ENCODE measurements at places on chromosomes 3 and 15. TPM values are rescaled to one million over a fixed set of nuclear protein-coding genes. Genes with fewer than 3 reads are reported as not detected.

Gene SLC27A2
- 5.6 TPM for total RNA-seq

Gene IL20RB
- total RNA-seq, result 2.3 TPM

Gene FOXB1
- total RNA-seq, result 10.8 TPM

Gene FAIM
- total RNA-seq, result 5.4 TPM

Gene RYR3
- total RNA-seq, result 1.4 TPM

Gene SLC38A3
- 0.90 TPM for total RNA-seq

Gene FBXL2
- total RNA-seq, result 2.9 TPM

Gene CP
- total RNA-seq, result 1.1 TPM

Gene RARRES1
- total RNA-seq, result 0.16 TPM

Gene HIGD2B
- not detected for total RNA-seq

Gene SLC24A5
- total RNA-seq, result not detected

Gene SPSB4
- 19.6 TPM for total RNA-seq

Gene GRIP2
- 12.0 TPM for total RNA-seq

DNA sequence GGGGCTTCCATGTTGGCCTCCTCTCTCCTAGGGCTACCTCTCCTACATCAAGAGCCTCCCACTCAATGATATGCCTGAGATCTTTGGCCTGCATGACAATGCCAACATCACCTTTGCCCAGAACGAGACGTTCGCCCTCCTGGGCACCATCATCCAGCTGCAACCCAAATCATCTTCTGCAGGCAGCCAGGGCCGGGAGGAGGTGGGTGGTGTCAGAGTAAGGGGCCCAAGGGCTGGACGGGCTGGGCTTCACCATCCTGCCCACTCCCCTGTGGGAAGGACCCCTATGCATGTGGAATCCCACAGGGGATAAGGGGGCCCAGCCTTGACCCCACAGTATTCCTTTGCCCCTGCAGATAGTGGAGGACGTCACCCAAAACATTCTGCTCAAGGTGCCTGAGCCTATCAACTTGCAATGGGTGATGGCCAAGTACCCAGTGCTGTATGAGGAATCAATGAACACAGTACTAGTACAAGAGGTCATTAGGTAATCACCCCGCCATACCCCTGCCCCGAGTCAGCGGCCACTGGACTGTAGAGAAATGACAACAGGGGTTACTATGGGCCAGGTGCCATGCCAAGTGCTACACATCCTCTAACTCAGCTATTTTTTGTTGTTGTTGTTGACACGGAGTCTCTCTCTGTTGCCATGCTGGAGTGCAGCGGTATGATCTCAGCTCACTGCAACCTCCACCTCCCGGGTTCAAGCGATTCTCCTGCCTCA, 47.1 kb downstream of the SEMA3G start:
- no peaks in the 10 kb centered on the region for H3K4me1 ChIP-seq
- no peak for DNase-seq
- no peak overlapping the region for H3K4me3 ChIP-seq
- peaks cover 9% of the 10 kb centered on the region for H3K36me3 ChIP-seq
- H3K27ac ChIP-seq, result no peak overlapping the region

GRCh38 chr15:44102675-44103254, 92.3 kb downstream of the FRMD5 start:
- no peaks in the 10 kb centered on the region for H3K27me3 ChIP-seq

DNA sequence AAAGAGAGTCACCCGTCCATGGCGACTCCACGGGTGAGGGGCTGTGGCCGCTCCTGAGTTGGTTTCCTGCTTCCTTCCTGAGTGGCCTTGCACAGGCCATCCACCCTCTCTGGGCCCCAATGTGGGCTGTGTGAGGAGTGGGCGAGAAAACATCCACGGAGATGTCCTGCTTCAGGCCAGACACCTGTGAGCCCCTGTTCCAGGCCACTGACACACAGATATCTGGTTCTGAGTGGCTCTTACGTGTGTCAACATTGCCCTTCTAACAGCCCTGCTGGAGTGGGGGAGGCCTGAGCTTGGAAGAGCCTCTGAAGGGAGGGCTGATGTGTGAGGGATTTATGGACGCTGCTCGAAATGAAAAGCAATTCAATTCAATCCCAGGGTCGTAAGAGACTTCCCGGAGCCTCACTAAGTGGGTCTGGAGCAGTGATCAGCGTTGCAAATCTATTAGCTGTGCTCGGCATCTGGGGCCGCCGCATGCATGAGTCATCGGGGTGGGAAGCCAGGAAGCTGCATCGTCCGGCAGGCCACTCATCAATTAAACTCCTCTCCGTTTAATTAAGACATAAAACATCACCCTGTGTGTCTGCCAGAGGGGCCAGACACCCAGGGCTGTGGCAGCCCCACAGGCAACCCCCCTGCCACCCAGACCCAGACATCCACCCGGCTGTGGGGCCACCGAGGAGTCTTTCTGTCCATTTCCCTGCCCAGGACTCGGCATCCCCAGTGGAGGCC, 20.0 kb upstream of the PRR23E start:
- no peak overlapping the region for H3K4me3 ChIP-seq
- DNase-seq, result no peak
- peaks cover 11% of the 10 kb centered on the region for H3K4me1 ChIP-seq

DNA sequence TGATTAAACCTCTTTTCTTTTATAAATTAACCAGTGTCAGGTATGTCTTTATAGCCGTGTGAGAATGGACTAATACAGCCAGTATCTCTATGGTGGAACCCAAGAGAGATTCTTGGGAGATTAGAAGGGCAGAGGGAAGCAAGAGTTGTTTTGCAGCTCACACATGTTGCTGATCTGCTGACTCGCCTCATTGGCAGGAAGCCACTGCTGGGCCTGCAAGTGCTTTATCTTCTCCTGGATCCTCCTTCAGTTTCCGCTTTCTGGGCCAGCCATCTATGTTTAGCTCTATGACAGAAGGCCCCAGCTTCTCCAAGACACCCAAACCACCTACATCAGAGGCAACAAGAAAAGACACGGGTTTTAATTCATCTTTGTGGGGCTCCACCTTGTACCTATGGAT, 23.4 kb upstream of the GALNT15 start:
- no peaks in the 10 kb centered on the region for H3K4me1 ChIP-seq
- no peak overlapping the region for H3K27ac ChIP-seq
- H3K4me3 ChIP-seq, result no peak overlapping the region
- no peaks in the 10 kb centered on the region for H3K36me3 ChIP-seq

DNA sequence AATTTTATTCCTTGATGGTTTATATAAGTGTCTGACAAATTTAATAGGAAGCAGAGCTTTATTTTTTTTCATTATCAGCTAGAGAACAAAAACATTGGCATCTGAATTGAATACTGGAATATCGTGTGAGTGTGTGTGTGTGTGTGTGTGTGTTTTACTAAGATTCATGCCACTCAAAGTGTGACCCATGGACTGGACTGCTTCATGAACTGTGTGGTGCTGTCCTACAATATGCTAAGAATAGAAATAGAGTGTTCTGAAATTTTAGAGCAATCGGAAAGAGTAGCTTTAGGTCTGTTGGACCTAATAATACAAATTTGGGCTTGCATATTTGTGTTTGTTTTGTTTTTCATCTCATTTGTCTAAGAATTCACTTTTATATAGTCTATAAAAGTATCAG, 89.6 kb downstream of the MITF start:
- no peaks in the 10 kb centered on the region for H3K27me3 ChIP-seq
- no peaks in the 10 kb centered on the region for H3K36me3 ChIP-seq
- no peaks in the 10 kb centered on the region for H3K4me1 ChIP-seq
- no peak overlapping the region for H3K27ac ChIP-seq

- peaks cover 7% of the 10 kb centered on the region for H3K4me1 ChIP-seq
- no peak overlapping the region for H3K4me3 ChIP-seq
- H3K27ac ChIP-seq, result no peak overlapping the region
- H3K27me3 ChIP-seq, result no peaks in the 10 kb centered on the region
- DNase-seq, result no peak
Observed at GRCh38 chr3:127216415-127217261, 23.7 kb downstream of the PRR23E start.

GRCh38 chr15:87639305-87640011, 617.1 kb downstream of the NTRK3 start:
- H3K36me3 ChIP-seq, result no peaks in the 10 kb centered on the region
- no peak overlapping the region for H3K4me3 ChIP-seq
- DNase-seq, result no peak
- H3K27ac ChIP-seq, result no peak overlapping the region
- H3K27me3 ChIP-seq, result no peaks in the 10 kb centered on the region

DNA sequence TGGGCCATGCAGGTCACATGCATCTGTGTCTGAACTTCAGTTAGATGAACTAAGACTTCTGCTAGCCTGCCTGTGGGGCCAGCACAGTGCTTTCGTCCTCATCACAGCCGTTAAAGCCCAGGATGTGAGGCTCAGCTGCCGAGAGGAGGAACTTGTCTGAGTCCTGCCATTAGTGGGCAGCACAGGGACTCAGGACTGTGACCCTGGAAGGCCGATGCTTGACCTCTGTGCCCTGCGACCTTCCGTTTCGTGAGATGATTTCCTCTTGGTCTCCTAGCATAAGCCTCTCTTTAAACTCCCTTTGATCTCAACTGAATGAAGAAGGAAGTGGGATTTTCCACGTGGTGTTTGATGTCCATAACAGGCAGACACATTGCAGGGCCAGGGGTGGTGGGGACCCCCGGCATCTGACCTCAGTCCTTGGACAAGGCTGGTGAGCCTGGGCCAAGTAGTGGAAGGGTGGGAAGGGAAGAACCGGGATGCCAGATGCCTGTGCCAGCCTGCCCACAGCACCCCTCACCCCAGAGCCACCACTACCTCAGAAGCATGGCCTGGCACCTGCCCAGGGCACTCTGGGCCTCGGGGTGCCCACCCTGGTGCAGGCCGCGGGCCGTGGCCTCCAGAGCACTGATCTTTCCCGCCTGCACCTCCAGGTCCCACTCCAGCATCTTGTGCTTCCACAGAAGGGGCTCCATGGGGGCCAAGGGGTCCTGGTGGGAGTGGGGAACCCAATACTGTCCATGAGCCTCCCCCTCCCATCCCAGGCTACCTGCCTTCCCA, 21.6 kb downstream of the PLA2G4B start:
- H3K27me3 ChIP-seq, result no peaks in the 10 kb centered on the region
- H3K4me1 ChIP-seq, result peaks cover 9% of the 10 kb centered on the region
- H3K27ac ChIP-seq, result no peak overlapping the region
- H3K4me3 ChIP-seq, result no peak overlapping the region

DNA sequence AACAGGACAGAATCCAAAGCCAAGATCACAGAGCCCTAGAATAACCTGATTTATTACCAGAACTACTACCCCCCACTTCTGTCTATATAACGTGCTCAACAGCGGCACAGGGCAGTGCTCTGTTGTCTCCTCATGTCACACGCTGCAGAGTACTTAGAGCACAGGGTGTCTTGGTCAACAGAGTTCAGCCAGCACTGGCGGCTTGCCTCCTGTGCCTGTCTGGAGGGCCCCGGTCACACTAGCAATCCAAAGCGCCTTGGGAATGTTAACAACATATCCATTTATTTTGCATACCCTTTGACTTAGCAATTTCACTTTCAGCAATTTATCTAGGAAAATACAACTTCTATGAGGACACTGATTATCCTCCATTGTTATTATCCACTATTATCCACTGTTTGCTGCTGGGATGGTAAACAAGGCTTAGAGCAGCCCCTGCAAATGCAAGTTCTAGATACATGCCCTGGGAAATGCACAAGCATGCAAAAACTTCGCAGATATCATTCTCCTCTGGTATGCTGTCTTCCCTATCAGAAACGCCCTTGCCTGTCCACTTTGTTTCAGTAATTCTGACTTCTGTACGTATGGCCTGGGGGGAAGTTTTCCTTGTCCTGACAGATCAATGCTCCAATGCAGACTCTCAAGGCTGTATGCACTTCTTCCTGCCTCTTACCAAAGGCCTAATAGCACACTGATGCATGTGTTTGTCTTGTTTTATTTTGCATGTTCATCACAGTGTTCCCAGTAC, 86.2 kb upstream of the OCA2 start:
- H3K27ac ChIP-seq, result no peak overlapping the region
- peaks cover 3% of the 10 kb centered on the region for H3K4me1 ChIP-seq
- no peak for DNase-seq
- peaks cover 46% of the 10 kb centered on the region for H3K36me3 ChIP-seq
- H3K27me3 ChIP-seq, result no peaks in the 10 kb centered on the region
- H3K4me3 ChIP-seq, result no peak overlapping the region

DNA sequence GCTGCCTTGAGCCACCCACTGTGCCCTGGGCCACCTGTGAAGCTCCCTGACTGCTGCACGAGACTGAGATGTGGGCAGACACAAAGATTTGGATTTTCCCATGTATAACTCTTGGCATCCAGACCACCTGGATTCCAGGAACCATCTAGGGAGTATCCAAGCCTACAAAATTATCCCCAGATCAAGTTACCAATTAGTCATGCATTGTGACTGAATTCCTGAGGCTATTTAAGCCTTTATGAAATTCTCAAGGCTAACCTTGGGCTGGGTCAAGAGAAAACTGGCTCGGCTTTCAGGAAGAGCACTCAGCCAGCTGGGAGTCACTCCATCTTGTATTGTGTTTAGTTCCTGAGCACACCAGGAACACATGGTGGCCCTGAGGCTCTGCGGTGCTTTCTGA, 13.3 kb upstream of the ATP13A5 start:
- peaks cover 54% of the 10 kb centered on the region for H3K4me1 ChIP-seq
- 0 out of 2 replicates have a peak, but pooled peaks cover 6% of the 10 kb centered on the region for H3K36me3 ChIP-seq
- no peak overlapping the region for H3K4me3 ChIP-seq
- DNase-seq, result no peak
- H3K27me3 ChIP-seq, result peaks cover 4% of the 10 kb centered on the region

GRCh38 chr15:44261007-44261706, 27.4 kb upstream of the GOLM2 start:
- peak; percentile 64 for DNase-seq
- H3K36me3 ChIP-seq, result no peaks in the 10 kb centered on the region
- no peak overlapping the region for H3K4me3 ChIP-seq
- H3K27me3 ChIP-seq, result peaks cover 3% of the 10 kb centered on the region
- peaks cover 8% of the 10 kb centered on the region for H3K4me1 ChIP-seq

DNA sequence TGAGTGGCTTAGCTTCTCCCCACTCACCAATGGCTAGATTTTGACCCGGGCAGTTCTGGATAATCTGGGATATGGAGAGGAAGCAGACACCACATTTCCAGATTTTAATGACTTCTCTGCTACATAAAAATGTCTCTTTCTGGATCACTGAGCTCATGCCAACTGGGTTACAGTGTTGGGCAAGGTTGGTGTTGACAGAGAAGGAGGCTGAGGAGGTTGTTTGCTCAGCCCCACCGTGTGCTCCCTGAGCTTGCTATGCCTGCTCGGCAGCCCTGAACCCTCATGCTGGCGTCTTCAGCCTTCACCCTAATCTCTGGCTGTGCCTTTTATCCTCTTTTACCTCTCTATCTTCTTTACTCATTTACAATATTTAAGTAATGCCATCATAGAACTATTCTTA, 53.0 kb upstream of the KPNA4 start:
- no peaks in the 10 kb centered on the region for H3K27me3 ChIP-seq
- DNase-seq, result no peak
- no peak overlapping the region for H3K27ac ChIP-seq
- no peaks in the 10 kb centered on the region for H3K36me3 ChIP-seq
- H3K4me3 ChIP-seq, result no peak overlapping the region
- no peaks in the 10 kb centered on the region for H3K4me1 ChIP-seq

- H3K4me1 ChIP-seq, result peaks cover 31% of the 10 kb centered on the region
- H3K36me3 ChIP-seq, result no peaks in the 10 kb centered on the region
- H3K27ac ChIP-seq, result no peak overlapping the region
Observed at GRCh38 chr3:45437383-45437782, 49.0 kb downstream of the LARS2 start.

Measured in WTC11 (cell line).